GOT3 (cell line): ENCODE measurements at places on chromosomes 3 and 15.

- no peak for DNase-seq
Measured at GRCh38 chr3:13420831-13421765, 976 bp upstream of the NUP210 start.

- no peak for DNase-seq
Measured at GRCh38 chr3:25888892-25889524, 99.1 kb downstream of the OXSM start.

DNA sequence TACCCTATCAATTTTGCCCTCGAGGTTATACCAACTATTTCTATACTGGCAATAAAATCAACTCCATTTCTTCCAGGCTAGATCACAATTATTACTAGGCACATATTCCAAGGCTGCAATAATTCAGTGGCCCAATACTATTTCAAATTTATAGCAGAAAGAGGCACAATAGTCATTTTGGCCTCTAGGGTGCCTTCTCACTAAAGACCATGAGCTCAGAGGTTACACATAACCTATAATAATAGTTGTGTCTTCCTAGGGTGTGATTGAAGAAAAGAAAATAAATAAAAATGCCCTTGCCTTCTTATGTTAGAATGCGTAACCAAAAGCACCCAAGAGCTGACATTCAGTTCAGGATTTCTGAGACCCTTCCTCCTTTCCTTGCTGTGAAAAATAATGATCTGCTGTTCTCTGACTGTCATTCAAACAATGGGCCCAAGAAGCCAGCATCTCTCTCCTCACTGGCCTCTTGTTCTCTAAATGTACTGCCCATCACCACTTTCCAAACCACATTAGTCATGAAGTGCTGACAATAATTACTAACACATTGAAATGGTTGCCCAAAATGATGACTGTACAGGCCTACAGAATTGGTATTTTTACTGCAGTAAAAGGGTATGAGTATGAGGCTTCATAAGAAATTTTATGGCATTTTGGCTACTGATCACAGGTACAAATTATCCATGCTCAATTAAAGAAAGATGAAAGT, 244.8 kb downstream of the LRRN1 start:
- DNase-seq, result no peak

DNA sequence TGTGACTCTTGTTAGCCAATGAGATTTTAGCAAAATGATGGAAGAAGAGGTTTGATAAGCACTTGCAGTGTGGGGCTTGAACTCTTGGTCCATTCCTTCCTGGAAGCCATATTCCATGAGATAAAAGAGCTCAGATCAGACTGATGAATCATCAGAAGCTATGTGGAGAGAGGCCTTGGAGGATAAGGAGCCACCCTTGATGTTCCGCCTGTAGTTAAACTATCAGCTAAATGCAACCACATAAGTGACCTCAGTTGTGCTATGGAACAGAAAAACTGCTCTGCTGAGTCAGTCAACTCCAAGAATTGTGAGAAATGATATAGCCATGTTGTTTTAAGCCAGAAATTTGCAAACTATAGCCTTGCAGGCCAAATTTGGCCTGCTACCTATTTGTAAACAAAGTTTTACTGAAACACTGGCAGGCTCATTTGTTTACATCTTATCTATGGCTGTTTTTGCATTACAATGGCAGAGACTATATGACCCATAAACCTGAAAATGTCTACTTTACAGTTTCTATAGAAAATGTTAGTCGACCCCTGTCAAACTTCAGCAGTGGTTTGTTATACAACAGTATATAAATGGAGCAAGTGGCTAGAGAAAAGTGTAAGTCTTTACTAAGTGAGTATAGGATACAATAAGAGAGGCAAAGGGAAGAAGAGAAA, 27.6 kb upstream of the GAP43 start:
- DNase-seq, result no peak

DNA sequence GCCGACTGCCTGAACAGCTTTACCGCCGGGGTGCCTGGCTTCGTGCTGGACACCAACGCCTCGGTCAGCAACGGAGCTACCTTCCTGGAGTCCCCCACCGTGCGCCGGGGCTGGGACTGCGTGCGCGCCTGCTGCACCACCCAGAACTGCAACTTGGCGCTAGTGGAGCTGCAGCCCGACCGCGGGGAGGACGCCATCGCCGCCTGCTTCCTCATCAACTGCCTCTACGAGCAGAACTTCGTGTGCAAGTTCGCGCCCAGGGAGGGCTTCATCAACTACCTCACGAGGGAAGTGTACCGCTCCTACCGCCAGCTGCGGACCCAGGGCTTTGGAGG, 815 bp downstream of the SPINT1 start:
- no peak for DNase-seq

GRCh38 chr3:114496874-114497273, 203.0 kb downstream of the TIGIT start:
- DNase-seq, result no peak

GRCh38 chr15:70879401-70879800, 12.8 kb downstream of the THAP10 start:
- DNase-seq, result no peak

DNA sequence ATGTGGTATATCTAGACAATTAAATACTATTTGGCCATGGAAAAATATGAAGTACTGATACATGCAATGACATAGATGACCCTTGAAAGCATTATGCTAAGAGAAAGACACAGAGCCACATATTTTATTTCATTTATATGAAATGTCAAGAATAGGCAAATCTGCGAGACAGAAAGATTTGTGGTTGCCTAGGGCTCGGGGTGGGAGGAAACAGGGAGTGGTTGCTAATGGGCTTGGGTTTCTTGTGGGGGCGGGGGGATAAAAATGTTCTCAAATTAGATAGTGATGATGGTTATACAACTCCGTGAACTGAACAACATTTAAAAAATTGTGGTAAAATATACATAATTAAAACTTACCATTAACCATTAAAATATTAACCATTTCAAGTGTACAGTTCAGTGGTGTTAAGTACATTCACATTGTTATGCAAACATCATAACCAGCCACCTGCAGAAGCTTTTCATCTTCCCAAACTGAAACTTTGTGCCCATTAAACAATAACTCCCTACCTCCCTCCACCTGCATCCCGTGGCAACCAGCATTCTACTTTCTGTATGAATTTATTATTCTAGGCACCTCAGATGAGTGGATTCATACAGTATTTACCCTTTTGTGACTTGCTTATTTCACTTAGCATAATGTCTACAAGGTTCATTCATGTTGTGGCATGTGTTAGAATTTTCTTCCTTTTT, 24.3 kb upstream of the ANP32A start:
- DNase-seq, result no peak

DNA sequence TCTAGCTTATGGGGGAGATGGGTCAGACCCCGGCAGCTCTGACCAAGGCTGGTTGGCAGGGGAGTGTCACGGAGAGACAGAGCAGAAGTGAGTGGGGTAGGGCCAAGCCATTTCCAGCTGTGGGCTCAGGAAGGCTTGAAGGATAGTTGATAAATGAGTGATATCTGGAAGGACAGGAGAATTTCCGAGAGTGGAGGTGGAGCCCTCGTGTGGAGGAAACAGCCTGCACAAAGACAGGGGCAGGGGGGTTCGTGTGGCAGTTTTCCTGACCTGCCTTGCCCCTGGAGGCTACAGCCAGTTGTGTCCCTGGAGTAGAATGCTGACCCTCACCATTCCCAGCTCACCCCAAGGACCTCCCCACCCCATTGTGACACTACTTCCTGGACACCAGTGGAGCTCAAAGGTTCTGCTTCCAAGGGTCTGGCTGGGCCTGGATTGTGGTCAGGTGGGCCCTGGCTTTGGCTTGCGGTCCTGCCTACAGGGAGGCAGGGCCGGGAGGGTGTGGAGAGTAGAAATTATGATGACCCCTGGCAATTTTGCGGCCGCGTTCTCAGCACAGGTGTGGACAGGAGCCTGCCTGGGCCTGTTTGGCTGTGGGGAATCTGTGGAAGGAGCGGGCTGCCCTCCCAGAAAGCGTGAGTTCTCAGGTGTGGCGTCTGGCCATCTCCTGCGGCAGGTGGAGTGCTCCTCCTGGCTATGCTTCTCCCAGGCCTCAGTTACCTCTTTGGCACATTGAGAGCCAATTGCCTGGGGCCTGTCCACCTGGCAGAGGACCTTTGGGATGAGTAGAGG, at the start of gene SLC22A14:
SLC22A14 (plus strand) TSS at position 400 of the 792 bp plus-strand sequence. CDS start 23,733 bp downstream, outside the sequence.
- no peak for DNase-seq

DNA sequence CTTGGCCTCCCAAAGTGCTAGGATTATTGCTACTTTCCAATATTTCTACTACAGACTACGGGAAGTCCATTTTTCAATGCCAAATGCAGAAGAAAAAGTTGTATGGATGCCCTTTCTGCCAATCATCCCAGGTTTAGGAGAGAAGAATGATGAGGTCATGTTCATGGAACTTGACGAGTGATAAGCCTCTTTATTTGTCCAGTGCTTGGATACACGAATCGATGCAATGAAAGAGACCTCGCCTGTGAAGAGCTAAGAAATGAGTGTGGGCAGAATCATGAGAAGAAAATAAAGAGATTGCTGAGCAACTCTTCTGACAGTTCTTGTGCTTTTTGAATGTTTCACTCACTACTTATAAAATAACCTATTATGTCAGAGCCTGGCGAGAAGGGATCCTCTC, 996 bp upstream of the SLC28A1 start:
- DNase-seq, result no peak

DNA sequence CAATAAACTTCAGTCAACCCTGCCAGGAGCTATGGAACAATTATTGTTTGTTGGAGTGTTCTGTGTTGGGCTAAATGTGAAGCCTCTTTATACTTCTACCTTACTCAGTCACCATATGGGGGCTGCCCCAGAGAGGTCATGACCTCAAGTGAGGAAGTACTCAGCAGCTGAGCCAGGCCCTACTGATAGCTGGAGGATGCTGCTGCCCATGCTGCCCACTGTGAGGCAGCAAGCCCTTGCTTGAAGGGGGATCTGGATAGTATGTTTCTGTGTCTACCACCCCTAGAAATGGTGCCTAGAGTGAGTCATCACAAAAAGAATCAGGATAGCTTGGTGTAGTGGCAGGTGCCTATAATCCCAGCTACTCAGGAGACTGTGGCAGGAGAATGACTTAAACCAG, 4.5 kb upstream of the RPL24 start:
- no peak for DNase-seq

GRCh38 chr15:66655997-66656396, 46.0 kb upstream of the SMAD6 start:
- DNase-seq, result no peak

GRCh38 chr3:129358177-129358771, 70.2 kb downstream of the EFCAB12 start:
- no peak for DNase-seq
